LHCN-M2 (cell line): ENCODE measurements at places on chromosomes 7 and 10. TPM values are rescaled to one million over a fixed set of nuclear protein-coding genes. Genes with fewer than 3 reads are reported as not detected.

DNA sequence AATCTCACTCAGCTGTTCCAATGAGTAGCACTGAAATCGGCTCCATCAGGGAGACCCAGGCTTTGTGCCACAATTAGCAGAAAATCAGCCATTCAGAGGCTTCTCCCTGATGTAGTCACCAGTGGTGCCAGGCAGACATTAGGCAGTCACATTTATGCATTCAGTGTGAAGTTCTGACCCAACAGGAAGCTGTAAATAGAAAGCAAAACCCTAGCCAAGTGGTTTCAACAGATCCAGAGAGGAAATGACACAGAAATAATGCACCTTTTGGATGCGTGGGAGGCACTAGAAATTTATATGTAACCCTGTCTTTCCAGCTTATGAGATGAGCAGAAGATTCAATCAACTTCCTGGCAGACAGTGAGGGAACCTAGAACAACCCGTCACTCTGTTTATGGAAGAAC is 186.4 kb downstream of the PDE1C start:
- DNase-seq, result peak; percentile 11

- peak; percentile 6 for DNase-seq
These were observed 53.0 kb downstream of the PHF14 start for GRCh38 chr7:11026452-11027359.

DNA sequence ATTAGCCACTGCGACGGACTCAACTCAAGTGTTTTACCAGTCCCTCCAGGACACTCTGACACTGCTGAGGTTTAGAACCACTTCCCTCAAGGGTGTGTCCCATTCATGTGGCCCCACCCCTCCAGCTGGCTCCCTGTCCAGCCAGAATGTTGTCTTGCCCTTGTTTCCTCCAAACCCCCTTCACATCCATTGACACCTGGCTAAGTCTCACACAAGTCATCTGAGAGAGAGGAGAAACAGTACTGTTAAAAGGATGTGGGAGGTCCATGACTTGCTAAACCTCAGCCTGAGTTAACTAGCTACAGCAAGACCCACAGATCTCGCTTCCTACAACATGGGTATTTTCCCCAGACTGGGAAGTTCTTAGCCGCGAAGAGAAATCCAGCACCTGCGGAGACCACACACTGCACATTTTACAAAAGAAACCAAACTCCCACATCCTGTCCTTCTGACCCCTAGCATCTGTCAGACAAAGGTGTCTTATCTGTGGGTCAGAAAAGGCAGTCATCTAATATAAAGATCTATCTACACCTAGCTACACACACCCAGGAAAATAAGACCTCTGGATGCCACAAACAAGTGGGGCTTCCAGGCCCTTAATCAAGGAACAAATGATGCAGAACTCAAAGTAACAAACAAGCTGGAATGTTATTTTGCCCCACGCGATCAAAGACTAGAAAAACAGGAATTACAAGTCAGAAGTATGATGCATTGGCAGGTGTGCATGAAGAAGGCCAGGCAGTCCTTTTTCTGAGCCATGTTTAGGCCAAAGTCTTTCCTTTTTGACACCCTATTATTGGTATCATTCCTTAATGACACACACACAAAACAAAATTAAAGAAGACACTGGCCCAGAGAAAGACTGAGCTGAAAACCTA is 13.9 kb downstream of the OSBPL3 start:
- DNase-seq, result peak; percentile 38

The SFTPA1 gene
- not detected in 2 replicates for total RNA-seq

The CYP3A7 gene
- total RNA-seq, result 0.06 TPM in 1 of 2 replicates, not detected in the other
